ENCODE measurements at places on chromosomes 2 and 18. TPM values are rescaled to one million over a fixed set of nuclear protein-coding genes. Genes with fewer than 3 reads are reported as not detected.

Gene TMEM214
- 66.8 TPM for total RNA-seq

Gene CTAGE1
- total RNA-seq, result not detected

Gene INSIG2
- total RNA-seq, result 10.3 TPM

Gene STPG4
- not detected for total RNA-seq

Gene ARL4C
- 54.2 TPM for total RNA-seq

Gene HOXD11
- 5.8 TPM for total RNA-seq

Gene ONECUT2
- total RNA-seq, result 0.33 TPM

Gene OXER1
- not detected for total RNA-seq

Gene UGT1A10
- not detected for total RNA-seq

Gene LRP1B
- total RNA-seq, result not detected

Gene SCTR
- not detected for total RNA-seq

Measured in A549 treated with Mapracorat at 1 μM for 4 hours (cell line).